ENCODE measurements at places on chromosomes 13 and 19.

DNA sequence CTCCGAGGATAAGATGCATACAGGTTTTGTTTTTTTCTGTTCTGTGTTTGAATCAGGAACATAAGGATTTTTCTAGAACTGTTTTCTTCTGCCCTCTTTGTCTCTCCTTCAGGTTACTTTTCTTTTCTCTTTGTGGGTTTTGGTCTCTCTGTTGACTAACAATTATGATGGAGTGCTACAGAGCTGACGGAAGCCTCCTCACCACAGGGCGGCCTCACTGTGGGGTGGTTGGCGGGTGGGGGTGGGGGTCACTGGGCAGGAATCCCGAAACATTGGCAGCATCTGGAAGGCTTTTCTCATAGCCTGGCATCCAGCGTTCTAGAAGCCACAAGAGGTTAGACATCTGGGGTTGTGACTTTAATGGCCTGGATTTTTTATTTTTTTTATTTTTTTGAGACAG, 12.0 kb upstream of the MATK start:
- DNase-seq, result peak; percentile 23

DNA sequence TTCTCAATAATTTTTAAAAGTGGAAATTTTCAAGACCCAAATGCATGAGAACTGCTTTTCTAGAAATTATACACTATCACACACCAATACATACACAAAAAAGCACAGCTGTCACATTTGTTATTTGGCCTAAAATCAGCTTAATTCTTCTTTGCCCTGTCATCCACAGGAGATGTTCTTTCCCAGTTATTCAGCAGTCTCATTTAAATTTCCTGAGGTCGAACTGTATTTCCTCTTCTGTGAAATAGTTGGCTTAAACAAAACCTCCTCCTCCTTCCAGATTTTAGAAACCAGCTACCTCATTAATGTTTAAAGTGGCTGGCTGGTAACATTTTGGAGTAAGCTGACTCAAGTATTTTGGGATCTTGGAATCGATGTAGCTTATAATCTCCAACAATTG, 39.1 kb downstream of the SMAD9 start:
- DNase-seq, result no peak

GRCh38 chr19:46639358-46640182, 3.6 kb upstream of the GNG8 start:
- no peak for DNase-seq

- DNase-seq, result no peak
Measured at GRCh38 chr19:18046059-18046718, 38.2 kb downstream of the ARRDC2 start.

- no peak for DNase-seq
Measured at GRCh38 chr13:35886332-35887114, 244.7 kb downstream of the DCLK1 start.

- no peak for DNase-seq
Measured at GRCh38 chr13:31739226-31739625, at the start of gene RXFP2. Gene RXFP2, plus strand, starts transcription at chr13:31739526. Its CDS starts 87 bp downstream, at chr13:31739613.

GRCh38 chr19:12715929-12716328, 7.8 kb downstream of the TNPO2 start:
- DNase-seq, result no peak

- no peak for DNase-seq
Measured at GRCh38 chr13:98044301-98044700, 90.8 kb downstream of the IPO5 start.

- DNase-seq, result no peak
Measured at GRCh38 chr19:18274781-18275356, 617 bp upstream of the IQCN start.

GRCh38 chr13:67438465-67438864, 208.3 kb upstream of the PCDH9 start:
- DNase-seq, result no peak

GRCh38 chr13:112747256-112747655, 57.4 kb downstream of the ATP11A start:
- no peak for DNase-seq

- no peak for DNase-seq
Measured at GRCh38 chr13:24625331-24625731, 54.9 kb upstream of the ATP12A start.

GRCh38 chr13:40389081-40389641, 277.3 kb downstream of the FOXO1 start:
- DNase-seq, result peak; percentile 12

DNA sequence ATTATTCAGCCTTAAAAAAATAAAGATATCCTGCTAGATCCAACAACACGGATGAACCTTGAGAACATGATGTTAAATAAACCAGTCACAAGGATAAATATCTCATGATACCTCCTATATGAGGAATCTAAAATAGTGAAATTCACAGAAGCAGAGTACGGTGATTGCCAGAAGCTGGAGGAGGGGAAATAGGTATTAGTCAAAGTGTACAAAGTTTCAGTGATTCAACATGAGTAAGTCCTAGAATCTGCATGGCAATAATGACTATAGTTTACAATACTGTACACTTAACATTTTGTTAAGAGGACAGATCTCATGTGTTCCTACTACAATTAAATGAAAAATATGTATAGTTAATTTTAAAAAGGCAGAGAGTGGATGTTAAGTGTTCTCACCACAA, 206.6 kb upstream of the SLC10A2 start:
- DNase-seq, result no peak

DNA sequence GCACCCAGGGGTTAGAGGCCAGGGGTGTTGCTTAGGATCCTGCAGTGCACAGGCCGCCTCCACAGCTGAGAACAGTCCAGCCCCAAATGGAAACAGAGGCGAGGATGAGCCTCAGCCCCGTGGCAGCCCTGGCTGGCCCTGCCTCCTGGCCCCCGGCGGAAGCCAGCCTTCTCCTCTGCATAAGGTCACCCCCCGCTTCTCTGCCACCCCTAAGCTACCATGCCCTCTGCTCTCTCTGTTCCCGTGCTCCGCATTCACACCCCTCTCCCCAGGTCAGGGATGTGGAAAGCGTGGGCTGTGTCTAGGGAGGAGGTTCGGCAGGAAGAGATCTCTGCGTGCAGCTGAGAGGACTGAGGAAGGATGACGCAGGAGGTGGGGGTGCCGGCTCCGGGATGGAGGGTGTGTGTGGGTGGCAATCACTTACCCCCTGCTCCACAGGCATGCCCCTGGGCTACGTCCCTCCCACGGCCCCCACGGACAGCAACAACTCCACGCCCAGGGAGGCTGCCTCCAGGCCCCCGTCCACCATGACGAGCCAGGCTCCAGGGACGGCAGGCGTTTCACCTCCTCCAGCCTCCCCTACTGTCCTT, 6.0 kb downstream of the SSC5D start:
- DNase-seq, result no peak

DNA sequence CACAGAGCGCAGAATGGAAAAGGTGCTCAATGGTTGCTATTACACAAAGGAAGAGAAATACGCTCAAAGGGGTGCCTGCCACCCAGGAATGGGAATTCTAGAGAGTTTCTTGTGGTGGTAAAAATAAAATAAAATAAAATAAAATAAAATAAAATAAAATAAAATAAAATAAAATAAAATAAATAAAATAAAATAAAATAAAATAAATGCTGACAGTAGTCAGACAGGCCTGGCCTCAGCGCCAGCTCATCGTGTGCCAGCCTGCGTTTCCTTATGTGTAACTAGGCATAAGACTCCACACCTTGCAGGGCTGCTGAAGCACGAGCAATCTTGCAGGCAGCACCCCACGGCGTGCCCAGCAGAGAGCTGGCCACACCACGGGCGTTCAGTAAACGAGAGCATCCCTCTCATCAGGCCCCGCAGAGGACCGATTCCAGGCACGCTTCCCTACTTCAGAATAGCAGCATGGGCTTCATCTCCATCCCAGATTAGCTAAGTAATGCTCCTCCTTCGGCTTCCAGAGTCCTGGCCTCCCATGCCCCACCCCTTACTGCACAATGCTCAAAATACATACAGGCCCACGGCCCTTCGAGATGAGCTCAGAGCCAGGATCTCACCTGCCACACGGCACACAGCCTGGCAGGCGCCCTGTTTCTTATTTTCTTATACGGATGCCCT, 5.6 kb downstream of the NAPA start:
- no peak for DNase-seq

GRCh38 chr19:51701468-51702100, 8.5 kb downstream of the SPACA6 start:
- no peak for DNase-seq

- DNase-seq, result no peak
Measured at GRCh38 chr19:14611051-14611450, 28.2 kb downstream of the CLEC17A start.

GRCh38 chr13:77460195-77460594, 75.3 kb upstream of the SCEL start:
- DNase-seq, result no peak

- no peak for DNase-seq
Measured at GRCh38 chr13:111210544-111211469, 95.7 kb downstream of the ARHGEF7 start.

DNA sequence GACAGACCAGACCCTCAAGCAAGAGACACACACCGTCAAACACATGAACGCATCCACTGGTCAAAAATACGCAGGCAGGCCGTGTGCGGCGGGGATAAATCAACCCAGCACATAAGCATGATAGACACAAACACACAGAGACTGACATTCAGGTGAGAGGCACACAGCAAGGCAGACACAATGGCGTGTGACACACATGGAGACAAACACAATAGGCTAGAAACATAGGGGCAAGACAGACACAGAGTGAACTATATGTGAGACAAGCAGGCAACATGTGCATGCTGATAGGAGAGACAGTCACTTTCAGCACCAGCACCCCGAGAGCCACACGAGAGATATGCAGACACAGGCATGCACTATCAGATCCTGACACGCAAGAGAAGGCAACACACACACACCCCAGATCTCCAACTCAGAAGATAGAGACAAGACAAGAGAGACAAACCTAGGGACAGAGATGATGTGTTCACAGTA, 6.9 kb upstream of the JUNB start:
- DNase-seq, result no peak

GRCh38 chr19:50268041-50268440, 61.1 kb downstream of the KCNC3 start:
- DNase-seq, result no peak

GRCh38 chr13:48728876-48729275, 75.1 kb downstream of the CYSLTR2 start:
- DNase-seq, result no peak

DNA sequence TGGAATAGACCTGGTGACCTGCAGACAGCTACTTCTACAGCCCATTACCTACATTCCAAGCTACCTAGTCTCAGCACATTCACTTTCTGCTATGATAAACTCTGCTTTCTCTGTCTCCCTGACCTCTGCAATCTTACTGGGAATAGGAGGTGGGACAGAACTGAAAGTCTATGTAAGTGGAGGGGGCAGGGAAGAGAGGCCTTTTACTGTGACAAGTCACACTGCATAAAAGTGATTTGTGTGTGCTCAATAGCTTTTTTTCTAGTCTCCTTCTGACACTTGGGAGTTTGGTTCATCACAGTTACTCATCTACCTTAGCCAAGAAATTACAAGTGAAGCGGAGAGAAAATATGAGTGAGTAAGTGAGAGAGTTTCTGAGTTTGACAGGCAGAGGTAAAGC, 322.4 kb downstream of the OLFM4 start:
- DNase-seq, result no peak

DNA sequence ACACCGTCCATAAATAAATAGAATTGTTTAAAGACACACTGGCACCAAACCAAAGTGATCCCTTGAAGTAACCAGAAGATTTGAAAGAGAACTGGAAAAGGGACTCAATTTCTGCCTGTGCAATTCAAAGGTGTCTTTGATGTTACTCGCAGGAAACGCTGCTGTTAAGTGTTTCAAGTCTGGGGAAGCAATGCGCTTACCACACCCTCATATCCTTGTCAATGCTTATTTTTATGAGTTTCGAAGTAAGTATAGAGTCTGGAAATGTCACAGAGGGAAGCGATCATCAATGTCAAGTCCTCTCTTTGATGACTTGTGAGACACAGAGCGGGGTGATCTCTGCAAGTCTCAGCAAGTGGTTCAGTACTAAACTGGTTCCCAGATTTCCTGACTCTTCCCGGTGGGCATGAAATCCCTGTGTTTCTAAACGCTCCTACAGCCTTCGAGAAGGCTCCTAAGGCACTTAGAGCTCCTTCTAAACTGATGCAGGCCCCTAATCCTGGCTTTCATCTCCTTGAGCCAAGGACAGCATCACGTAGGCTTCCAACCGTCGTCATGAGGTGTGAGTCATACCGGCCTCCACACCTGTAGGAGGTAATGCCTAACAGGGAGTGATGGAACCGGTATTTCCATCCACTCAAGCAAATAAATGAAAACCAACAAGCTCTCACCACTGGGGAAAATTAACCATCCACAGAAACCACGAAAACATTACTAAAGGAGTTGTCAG, 22.8 kb downstream of the SYDE1 start:
- no peak for DNase-seq

DNA sequence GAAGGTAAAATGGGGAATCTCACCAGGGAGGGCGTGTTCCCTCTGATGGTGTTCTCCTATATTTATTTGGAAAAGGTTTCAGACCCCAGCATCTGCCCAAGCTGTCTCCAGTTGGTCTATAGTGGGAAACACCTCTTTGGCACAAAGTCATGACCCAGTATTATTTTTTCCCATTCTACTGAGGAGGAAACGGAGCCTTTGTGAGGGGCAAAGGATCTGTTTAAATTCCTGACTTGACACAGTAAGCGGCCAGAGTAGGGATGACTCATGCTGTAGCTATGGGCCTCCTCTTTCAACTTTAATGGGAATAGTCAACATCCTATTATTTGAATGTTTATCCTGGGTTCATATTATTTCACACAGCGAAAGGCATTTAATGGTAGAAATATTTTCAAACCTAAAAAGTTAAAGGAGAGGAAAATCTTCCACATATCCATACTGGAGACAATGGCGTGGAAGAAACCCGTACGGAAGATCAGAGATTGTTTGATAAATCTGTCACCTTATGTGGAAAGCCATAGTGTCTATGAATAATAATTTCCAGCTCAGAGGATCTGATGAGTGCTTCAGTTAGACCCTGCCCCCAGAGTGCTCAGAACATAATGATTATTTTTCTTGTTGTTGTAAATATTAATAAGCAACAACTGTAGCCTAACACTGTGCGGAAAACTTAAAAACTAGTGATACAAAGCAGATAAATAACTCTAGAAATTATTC, 126.0 kb downstream of the FOXO1 start:
- DNase-seq, result no peak

GRCh38 chr13:40536443-40537113, 129.9 kb downstream of the FOXO1 start:
- DNase-seq, result no peak

DNA sequence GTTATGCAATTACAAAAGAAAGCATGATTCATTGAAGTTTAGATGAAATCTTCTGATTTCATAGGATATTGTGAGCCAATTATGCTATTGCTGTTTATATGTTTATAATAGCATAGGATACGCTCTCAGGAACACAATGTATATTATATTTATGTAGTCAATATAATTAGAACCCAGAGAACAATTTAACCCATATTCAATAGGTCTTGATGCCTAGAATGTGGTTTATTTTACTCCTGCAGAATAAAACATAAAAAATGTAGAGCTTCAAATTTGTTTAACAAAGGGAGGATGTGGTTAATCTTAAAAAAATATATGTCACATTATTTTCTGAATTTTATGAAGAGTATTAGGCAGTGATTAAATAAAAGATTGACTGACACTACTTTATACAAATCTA, 380.8 kb upstream of the SPRY2 start:
- DNase-seq, result no peak

GRCh38 chr13:95784900-95785290, 108.0 kb downstream of the DNAJC3 start:
- DNase-seq, result no peak

- DNase-seq, result peak; percentile 48
Measured at GRCh38 chr19:41882568-41883462, at the start of gene ARHGEF1. Gene ARHGEF1, plus strand, starts transcription at chr19:41883184. Its CDS starts 4,899 bp downstream, at chr19:41888083.

All from T-helper 9 cell (primary cell).